ENCODE measurements at places on chromosomes 16 and 17.

DNA sequence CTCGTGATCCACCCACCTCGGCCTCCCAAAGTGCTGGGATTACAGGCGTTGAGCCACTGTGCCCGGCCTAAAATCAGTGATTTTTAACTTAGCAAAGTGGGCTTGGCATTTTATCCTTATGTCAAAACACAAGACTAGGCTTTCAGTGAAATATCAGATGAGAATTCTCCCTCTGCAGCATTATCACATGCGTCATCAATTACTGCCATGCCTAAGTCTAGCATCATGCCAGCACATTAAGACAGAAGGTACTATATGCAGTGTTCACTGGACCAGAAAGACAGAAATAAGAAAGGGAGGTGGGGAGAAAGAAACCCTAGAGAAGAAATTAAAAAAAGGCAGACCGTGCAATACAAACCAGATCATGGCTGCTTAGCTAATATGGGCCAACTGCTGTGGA lies 29.8 kb downstream of the GPATCH8 start:
- no peak for DNase-seq

DNA sequence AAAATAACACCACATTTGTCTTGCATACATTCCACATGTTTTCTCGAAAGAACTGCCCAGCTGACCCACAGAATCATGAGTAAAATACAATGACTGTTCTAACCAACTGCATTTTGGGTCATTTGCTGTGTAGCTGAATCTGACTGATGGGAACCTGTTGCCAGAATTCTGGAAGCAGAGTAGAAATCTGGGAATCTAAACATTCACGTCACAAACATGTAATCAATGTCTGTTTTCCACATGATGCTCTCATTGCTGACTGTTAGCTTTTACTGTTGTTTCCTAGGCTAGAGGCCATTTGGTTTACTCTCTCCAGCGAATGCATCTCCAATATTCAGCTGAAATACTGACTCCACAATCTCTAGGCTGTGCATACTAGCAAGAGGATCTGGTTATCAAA lies 710.1 kb downstream of the KCNJ2 start:
- no peak for DNase-seq

DNA sequence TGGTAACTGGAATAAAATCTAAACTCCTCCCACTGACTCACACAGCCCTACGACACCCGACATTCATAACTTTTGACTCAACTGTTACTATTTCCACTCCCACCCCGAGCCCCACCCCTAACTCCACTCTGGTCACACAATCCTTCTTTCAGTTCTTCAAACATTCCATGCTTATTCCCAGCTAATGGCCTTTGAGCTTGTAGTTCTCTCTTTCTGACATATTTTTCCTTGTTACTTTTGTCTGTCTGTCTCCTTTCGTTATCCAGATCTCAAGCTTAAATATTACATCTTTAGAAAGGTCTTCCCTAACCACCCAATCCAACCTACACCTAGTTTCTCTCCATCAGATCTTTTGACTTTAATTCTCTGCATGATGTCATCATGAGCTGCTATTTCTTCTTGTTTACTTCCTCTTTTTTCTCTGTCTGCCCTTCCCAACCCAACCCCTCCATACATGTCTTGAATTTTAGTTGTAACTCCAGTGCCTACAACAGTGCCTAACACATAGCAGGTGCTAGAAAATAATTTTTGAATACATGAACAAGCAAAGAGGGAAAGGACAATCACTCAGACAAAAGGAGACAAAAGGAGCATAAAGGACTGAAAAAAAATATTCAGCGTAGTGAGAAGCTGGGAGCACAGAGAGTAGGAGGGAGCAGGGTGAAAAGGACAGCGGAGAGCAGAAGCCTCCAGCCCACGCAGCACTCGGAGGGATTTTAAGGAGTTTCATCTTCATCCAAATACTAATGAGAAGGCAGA lies 65.2 kb upstream of the SMIM36 start:
- no peak for DNase-seq

DNA sequence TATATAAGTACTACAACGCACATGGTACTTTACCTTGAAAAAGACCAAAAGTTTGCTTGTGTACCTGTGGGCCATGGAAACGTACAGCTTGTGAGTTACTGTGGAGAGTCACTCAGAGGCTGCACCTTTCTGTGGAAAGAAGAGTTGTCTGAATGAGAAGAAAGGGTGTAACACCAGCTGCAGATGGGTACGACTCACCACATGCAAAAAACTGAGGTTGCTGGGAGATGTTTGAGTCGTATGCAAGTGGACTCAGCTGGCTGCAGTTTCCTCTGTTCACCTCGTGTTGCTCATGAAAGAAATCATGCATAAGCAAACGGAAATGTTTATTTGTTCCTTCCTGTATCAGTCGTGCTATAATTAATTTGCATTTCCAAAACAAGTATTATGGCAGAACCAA lies 22.4 kb upstream of the DYNLRB2 start:
- DNase-seq = no peak
